Muscle of leg (tissue), 16 donors: ENCODE measurements at places on chromosomes 16 and 17. TPM values are rescaled to one million over a fixed set of nuclear protein-coding genes. Genes with fewer than 3 reads are reported as not detected.

The STUB1 gene
- 111 TPM for polyA plus RNA-seq

The SRSF1 gene
- polyA plus RNA-seq, result 210 TPM

The SERPINF2 gene
- polyA plus RNA-seq, result 0.41 TPM

The FBF1 gene
- polyA plus RNA-seq, result 6.2 TPM

The KRTAP16-1 gene
- polyA plus RNA-seq, result not detected

The SP6 gene
- 1.2 TPM for polyA plus RNA-seq

The GCGR gene
- polyA plus RNA-seq, result not detected

DNA sequence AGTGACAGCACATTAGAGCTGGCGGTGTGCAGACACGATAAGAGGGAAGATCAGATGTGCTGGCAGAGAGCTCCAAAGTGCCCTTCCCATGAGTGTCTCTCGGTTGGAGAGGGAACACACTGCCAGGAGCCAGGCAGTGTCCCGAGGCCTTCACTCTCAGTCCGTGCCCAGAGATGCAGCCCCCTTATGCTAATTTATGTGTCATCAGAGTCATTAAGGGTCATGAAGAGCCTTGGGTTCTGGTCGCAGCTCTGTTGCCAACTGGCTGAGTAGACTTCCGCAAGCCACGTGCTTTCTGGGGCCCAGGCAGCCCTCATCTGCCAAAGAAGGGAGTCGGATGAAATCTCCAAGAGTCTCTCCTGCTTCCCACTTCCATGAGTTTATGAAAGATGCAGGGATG is 232.5 kb downstream of the MSI2 start:
- DNase-seq, result no peak

DNA sequence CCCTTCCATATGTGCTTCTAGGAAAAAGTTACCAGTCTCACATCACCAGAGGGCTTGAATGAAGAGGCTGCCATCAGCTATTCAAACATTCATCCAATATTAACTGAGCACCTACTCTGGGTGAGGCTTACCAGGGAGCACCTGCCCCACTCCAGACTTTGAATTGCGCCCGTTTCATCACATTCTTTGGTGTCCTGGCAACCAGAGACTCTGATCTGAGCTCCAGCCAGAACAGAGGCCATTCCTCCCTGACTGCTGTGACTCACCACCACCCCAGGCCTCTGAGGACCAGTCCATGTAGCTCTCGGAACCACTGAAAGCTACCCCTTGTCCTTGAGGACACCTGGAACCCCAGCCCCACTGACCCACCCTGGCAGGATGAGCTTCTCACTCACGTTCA is at the start of gene C16orf96:
Gene C16orf96 (plus strand): TSS at position 229 of the 400 bp plus-strand sequence. CDS start 150 bp downstream, at position 379.
- no peak for DNase-seq

DNA sequence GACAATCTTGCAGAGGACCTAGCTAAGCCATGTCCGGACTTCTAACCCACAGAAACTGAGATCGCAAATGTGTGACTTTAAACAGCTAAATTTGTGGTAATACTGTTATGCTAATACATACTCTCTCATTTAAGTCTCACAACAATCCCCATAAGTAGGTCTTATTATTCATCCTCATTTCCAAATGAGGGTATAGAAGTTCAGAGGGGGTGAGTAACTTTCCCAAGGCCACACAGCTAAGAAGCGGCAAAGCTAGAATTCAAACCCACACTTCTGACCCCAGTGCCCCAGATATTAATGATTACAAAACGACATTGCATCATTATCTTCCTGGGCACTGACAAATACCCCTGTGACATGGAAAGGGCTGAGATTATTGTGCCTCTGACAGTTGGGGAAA is 81.4 kb downstream of the CNGB1 start:
- no peak for DNase-seq

DNA sequence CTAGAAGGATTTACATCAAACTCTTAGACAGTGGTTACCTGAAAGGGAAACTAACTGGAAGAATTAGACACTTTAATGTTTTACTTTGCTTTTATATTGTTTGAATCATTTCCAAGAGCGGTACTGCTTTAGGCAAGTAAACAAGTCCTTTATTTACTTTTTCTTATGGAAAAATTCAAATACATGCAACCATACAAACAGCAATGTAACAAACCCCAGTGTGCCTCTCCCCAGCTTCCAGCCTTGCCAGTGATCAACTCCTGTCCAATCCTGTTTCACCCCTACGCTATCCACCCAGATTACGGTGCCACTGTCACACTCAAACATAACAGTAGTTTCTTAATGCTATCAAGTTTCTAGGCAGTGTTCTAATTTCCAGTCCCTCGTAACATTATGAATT is 85.9 kb downstream of the C16orf95 start:
- DNase-seq, result no peak

- no peak for DNase-seq
Observed at GRCh38 chr16:68342620-68343019, 31.8 kb downstream of the PRMT7 start.

DNA sequence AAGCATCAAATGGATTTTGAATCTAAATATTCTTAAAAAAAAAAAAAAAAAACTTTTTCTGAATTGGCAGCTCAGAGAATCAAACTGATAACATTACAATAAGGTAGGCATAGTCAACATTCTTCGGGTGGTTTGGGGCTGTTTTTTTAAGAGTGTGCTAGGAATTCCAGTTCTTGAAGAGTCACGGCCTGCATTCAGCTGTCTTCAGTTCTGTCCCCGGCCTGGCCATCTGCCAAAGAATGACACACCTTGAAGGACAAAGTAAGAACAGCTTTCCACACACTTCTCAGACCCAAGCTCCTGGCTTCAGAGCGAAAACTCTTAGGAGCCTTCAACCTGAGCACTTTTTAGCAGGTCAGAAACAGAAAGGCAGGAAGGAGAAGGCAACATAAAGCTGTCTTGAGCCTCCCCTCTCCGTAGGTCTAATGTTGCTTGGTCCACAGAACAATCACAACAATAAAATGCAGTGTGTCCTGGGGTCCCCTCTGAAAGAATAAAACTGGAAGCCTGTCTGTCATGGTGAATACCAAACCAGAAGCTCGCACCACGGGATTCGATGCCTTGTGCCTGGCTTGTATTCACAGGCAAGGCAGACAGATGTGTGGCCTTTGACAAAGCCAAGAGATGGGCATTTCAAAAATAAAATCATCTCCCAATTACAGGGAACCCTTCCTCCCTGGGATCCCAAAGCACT is 524.4 kb upstream of the ZFHX3 start:
- peak; percentile 57 for DNase-seq
